ENCODE measurements at places on chromosomes 11 and 22.

DNA sequence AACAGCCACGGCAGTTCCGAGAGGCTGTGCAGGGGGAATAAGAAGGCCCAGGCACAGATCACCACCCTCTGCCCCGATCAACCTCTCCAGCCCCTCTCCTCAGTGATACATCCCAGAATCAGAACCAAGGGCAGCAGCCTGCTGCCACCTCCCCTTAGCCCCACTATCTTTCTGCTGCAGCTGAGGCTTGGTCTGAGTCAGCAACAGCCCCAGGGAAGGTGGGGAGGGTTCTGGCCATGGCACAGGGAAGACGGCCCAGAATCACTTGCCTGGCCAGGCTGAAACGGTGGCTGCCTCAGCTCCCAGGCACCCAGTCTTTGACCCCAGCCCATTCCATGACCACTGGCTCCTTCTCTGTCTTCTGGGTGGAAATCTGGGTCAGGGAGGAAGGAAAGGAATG lies 2.3 kb downstream of the CHID1 start:
- no peak for DNase-seq
- H3K4me1 ChIP-seq = peaks cover 11% of the 10 kb centered on the region
- no peaks in the 10 kb centered on the region for H3K27me3 ChIP-seq
- no peak overlapping the region for H3K4me3 ChIP-seq

GRCh38 chr11:70834984-70835560 lies 417.3 kb downstream of the SHANK2 start:
- H3K27me3 ChIP-seq = no peaks in the 10 kb centered on the region
- H3K36me3 ChIP-seq = no peaks in the 10 kb centered on the region
- no peak for DNase-seq
- no peak overlapping the region for H3K27ac ChIP-seq

DNA sequence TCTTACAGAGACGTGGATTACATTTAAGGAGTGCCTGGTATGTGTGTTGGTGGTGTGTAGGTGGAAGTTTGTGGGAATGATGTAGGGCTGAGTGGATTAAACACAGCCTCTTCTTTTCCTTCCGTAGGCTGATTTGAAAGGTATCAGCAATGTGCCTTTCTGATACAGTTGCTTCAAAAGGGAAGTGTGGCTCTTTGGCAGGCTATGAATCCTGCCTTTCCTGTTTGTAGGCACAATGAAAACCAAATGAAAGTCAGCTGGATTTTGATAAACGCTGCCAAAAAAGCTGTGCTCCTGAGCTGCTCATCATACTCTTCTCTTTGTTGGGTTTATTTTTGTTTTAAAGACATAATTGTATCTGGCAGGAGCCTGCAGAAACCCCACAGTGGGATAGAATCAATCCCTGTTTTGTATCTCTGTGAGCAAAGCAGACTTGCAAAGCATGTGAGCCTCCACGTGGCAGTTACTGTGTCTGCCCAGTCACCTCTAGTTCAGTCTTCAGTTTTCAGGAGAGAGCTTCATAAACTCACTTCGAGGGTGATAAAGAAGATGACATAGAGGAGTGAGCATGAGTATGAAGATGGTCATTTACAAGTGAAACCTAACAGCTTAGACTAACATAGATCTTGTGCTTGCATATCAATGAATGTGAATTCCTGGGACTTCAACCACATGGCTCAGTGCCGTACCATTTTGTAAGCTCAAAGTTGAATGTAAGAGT lies 655.7 kb upstream of the KIRREL3 start:
- DNase-seq = no peak
- no peaks in the 10 kb centered on the region for H3K4me1 ChIP-seq
- H3K27me3 ChIP-seq = no peaks in the 10 kb centered on the region
- H3K27ac ChIP-seq = no peak overlapping the region

GRCh38 chr22:30191040-30191701 lies 55.4 kb downstream of the LIF start:
- H3K27me3 ChIP-seq = no peaks in the 10 kb centered on the region
- no peak overlapping the region for H3K4me3 ChIP-seq
- H3K36me3 ChIP-seq = no peaks in the 10 kb centered on the region
- no peak overlapping the region for H3K27ac ChIP-seq

- no peaks in the 10 kb centered on the region for H3K4me1 ChIP-seq
- no peaks in the 10 kb centered on the region for H3K36me3 ChIP-seq
- no peaks in the 10 kb centered on the region for H3K27me3 ChIP-seq
- no peak for DNase-seq
These were observed 710 bp downstream of the DERL3 start for GRCh38 chr22:23837911-23838680.

- no peaks in the 10 kb centered on the region for H3K27me3 ChIP-seq
- H3K4me3 ChIP-seq = no peak overlapping the region
These were observed 66.3 kb downstream of the PAK1 start for GRCh38 chr11:77407613-77408012.

DNA sequence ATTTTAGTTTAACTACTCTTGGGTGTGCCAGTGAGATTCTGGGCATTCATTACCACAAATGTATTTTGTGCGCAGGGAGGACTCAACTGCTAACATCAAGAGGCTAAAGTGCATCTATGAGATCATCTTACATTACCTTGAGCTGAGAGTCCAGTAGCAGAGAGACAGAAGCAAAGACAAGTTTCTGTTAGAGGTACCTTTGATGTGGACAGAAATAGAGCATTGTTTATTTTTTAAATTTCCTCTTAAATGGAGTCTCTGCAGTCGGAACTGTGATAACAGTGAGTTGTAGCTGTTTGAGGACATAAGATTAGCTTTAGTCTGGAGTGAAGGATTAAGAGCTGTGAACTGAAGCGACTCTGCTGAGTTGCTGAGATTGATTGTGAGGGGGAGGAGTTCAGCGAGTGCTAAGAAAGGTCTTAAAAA lies 297.0 kb downstream of the CADM1 start:
- H3K36me3 ChIP-seq = no peaks in the 10 kb centered on the region
- no peak for DNase-seq
- H3K27ac ChIP-seq = no peak overlapping the region
- H3K4me3 ChIP-seq = no peak overlapping the region
- H3K4me1 ChIP-seq = no peaks in the 10 kb centered on the region

DNA sequence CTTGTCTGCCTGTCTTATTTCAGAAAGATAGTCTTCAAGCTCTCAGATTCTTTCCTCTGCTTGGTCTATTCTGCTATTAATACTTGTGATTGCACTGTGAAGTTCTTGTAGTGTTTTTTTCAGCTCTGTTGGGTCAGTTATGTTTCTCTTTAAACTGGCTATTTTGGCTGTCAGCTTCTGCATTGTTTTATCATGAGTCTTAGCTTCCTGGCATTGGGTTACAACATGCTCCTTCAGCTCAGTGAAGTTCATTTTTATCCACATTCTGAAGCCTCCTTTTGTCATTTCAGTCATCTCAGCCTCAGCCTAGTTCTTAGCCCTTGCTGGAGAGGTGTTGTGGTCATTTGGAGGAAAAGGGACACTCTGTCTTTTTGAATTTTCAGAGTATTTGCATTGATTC lies 15.5 kb upstream of the DEPDC7 start:
- no peak overlapping the region for H3K4me3 ChIP-seq
- peak; percentile 67 for DNase-seq
- H3K36me3 ChIP-seq = no peaks in the 10 kb centered on the region
- peaks cover 11% of the 10 kb centered on the region for H3K4me1 ChIP-seq
- no peaks in the 10 kb centered on the region for H3K27me3 ChIP-seq

GRCh38 chr11:35949242-35949641 lies 5.4 kb downstream of the LDLRAD3 start:
- no peak overlapping the region for H3K4me3 ChIP-seq
- DNase-seq = no peak
- peaks cover 28% of the 10 kb centered on the region for H3K4me1 ChIP-seq
- no peak overlapping the region for H3K27ac ChIP-seq

DNA sequence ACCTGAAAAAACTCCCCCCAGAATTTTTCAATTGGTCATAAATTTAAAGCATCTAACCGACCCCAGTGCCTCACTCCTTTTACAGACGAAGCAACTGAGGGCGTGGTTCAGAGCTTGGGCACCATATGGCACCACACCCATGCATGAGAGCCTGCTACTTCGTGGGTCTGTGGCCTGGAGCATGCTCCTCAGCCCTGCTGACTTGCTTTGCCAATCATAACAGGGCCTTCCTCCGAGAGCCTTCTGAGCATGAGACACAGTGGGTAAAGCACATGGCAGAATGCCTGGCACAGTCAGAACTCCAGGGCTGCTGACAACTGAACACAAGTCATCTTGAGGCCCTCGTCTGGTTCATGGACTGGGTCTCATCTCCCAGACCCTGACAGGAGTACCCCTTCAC lies 33.3 kb downstream of the HIRA start:
- H3K27ac ChIP-seq = no peak overlapping the region
- DNase-seq = no peak
- H3K36me3 ChIP-seq = no peaks in the 10 kb centered on the region
- H3K27me3 ChIP-seq = no peaks in the 10 kb centered on the region

GRCh38 chr22:35625763-35626432 lies 8.8 kb upstream of the MB start:
- H3K4me1 ChIP-seq = peaks cover 60% of the 10 kb centered on the region
- no peaks in the 10 kb centered on the region for H3K27me3 ChIP-seq
- no peak for DNase-seq
- H3K4me3 ChIP-seq = no peak overlapping the region
- peak overlapping the region; percentile 98 for H3K27ac ChIP-seq
